NCI-H774 (cell line): ENCODE measurements at places on chromosomes 12 and 14.

DNA sequence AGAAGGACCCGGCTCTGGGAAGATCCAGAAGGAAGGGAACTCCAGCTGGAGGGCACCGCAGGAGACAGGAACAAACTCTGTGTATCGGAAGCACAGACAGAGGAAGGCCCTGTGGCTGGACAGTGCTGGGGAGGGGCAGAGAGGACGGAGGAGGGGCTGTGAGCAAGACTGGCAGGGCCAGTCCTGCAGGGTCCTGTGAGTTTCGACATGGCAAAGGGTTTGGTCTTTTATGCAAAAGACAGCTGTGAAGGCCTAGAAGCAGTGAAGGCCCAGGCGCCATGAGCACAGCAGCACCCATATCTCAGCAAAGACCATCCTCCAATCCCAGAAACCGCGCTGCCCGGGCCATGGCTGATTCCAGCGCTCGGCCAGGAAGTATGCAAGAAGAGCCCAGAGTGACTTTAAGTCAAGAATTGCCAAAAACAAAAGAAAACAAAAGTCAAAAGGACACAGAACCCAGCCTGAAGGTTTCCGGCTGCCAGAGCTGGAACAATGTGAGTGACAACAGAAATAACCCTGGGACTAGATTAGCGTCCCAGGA lies 126.5 kb downstream of the NCOR2 start:
- no peak for DNase-seq

GRCh38 chr14:103206023-103206481 lies 82.8 kb downstream of the TNFAIP2 start:
- DNase-seq, result no peak

DNA sequence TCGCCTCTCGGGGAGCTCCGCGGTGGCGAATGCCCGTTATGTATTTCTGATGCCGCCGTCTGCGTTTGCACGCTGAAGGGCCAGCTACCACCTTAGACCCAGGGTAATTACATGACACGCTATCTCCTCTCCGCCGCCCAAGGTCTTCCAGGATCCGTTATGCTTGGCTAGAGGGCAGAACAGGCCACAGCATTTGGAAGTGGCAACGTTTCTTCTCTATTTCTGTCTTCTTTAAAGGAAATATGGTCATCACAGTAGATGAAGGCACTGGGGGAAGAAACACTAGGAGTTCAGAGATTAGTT lies 861 bp upstream of the MDGA2 start:
- no peak for DNase-seq

GRCh38 chr12:43337571-43338444 lies 214.2 kb downstream of the ADAMTS20 start:
- DNase-seq, result no peak

DNA sequence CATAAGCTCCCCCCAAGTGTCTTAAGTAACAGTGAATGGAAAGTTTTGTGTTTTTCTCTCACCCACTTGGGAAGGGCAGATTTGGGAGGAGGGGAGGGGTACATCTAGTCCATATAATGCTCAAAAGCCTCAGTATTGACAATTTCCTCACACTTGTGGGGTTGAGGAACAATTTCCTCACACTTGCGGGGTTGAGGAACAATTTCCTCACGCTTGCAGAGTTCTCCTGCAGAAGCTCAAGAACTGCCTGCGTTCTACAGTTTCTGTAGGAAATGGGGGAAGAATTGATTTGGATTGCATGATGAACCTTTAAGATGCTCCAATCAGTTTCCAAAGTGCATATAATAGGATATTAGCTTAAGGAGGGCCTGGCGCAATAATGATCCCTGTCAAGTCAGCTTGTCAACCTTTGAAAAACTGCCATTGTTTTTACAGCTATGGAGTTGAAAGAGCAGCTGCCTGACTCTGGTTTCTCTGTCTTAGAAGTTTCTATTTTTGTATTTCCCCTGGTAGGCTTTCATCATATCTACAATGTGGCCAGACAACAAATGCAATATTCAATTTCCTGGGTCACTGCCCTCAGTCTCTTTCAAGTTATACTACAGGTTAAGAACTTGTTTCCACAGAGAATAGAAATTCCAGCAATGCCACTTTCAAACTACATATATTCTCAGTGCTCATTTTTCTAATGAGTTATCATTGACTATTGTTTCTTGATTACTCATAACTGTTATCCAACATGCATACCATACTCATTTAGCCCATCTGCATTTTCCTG lies 66.5 kb downstream of the PLEKHG7 start:
- no peak for DNase-seq

GRCh38 chr12:98883231-98883630 lies 238.1 kb downstream of the APAF1 start:
- no peak for DNase-seq

- DNase-seq, result no peak
These were observed 40.5 kb upstream of the ABCD2 start for GRCh38 chr12:39660101-39660500.

DNA sequence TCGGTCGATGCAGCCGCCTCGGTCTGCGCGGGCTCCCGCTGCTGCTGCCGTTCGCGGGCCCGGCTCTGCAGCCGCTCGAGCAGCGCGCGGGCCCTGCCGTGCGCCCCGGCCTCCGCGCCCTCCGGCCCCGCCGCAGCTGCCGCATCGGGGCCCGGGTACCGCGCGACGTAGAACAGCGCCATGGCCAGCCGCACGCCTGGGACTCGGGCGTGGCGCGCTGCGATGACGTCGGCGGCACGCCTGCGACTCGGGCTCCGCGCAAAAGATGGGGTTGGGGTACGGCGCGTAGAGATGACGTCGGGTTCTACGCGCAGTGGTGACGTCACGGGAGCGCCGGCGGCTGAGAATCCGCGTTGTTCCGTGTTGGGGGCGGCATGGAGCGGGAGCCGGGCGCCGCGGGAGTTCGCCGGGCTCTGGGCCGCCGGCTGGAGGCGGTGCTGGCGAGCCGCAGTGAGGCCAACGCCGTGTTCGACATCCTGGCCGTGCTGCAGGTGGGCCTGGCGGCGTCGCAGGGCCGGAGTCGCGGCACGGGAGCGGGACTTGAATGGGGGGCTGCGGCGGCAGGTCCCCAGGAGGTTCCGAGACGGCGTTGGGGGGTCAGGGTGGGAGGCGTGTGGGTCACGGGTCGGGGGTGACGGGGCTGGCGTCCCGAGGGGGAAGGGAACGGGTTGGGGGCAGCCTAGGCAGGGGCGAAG lies at the start of the genes DDX51 and NOC4L:
Gene DDX51 (minus strand): TSS at position 205 of the 695 bp plus-strand sequence. CDS start 23 bp downstream, at position 182.
Gene NOC4L (plus strand): TSS at position 343 of the 695 bp plus-strand sequence. CDS start 32 bp downstream, at position 375.
- DNase-seq, result peak; percentile 93

DNA sequence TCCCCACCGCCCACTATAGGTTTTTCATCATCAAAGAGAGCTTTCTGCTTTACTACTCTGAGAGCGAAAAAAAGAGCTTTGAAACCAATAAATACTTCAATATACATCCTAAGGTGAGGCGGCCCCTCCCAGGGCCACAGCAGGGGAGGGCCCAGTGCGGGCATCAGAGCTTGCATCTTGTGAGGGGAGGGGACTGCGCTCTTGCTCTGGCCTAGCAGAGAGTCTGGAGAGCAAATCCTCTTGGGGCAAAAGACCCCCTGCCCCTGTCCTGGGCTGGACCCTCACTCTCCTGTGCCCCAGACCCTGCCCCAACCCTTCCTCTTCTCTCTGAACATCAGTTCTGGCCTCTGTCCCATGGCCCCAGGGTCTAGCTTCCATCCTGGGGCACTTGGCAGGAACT lies 15.6 kb downstream of the PLEKHD1 start:
- DNase-seq, result no peak

- no peak for DNase-seq
These were observed 378.3 kb downstream of the BCL11B start for GRCh38 chr14:98893675-98894074.

DNA sequence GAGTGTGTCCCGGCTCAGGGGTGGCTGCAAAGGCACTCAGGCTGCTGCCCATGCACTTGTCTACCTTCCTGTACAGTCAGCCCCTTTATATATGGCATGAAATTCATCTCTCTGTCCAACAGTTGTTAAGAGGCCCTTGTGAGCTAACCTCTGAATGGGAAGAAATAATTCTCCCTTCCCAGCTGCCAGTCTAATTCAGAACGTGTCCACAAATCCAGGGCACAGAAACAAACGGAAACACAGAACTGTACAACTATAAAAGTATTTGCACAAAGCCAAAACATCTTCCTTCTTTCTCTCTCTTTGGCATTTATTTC lies 849 bp downstream of the KRT5 start:
- DNase-seq, result no peak

DNA sequence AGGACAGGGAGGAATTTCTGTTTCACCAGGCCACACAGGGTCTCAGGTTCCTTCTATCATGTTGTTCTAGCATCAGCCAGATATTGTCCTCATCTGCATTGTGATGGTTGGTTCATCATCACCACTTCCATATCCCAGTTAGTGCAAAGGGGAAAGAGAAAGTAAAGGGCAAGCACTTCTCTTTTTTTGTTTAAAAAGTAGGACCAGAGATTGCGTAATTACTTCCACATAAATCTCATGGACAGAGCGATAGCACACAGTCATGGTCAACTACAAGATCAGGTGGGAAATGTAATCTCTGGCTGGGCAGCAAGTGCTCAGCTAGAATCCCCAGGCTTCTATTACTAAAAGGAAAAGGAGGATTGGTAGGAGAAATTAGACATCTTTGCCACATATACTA lies 155.1 kb downstream of the KIF21A start:
- DNase-seq, result no peak

DNA sequence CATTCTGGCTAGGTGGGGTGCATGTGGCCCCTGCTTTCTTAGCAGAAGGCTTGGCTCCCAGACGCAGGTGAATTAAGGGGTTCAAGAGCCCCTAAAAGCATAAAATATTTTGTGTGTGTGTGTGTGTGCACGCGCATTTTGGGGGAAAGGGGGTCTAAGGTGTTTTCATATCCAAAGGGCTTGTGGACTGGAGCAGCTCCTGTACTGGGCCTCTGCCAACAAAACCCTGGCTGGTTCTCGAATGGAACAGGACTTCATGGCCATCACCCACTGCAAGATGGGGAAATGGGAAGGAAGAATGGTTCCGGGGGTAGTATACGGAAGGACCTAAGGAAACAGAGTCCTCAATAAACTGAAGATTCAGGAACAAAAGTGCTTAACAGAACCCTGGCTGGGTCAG lies 3.9 kb upstream of the ATN1 start:
- DNase-seq, result no peak

DNA sequence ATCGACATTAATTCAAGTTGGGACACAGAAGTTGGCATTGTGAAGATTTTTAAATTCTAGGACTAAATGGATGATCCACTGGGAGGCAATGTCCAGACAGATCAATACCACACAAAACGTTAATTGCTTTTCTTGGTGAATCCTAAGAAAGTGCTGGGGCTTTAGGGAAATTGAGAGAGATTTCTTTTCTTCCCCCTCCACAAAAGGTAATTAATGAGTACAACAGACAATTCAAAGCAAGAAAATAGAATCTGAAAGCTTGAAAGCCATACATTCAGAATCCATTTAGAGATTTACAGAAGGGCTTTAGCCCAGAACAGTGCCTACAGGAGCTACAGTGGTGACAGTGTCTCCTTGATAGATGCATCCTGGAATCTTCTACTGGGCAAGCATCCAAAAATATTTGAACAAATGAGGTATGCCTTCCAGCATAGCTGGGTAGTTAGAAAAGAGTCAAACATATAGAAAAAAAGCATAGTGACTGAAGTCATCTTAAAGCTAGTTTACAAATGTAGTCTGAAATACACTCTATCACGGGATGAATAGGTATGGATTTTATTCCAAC lies 718.1 kb downstream of the DIO2 start:
- no peak for DNase-seq

GRCh38 chr12:99201906-99202645 lies 445.5 kb upstream of the GARIN6 start:
- DNase-seq, result no peak

GRCh38 chr14:99129998-99130397 lies 142.0 kb downstream of the BCL11B start:
- DNase-seq, result no peak

DNA sequence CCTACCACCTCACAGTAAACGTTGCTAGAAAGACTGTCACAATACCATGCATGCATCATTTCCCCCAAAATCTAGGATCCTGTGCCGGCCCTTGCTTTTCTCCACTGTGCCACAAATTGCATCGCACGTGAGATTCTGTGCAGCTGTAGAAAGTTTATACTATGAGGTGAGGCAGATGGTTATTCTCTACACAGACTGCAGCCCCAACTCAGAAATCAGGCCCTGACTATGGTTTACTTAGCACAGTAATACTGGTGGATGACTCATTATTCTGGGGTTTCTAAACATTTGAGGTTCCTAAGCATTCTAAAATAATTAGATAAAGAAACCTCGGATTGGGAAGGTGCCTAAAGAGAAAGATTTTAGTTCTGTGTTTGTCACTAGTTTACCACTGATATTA lies 163.8 kb upstream of the CCDC198 start:
- no peak for DNase-seq
